ENCODE measurements at places on chromosomes 2 and 18.
A peak's percentile ranks its signal among the peaks of the same experiment; 100 is the strongest.

GRCh38 chr2:191638079-191638801 is 39.7 kb upstream of the NABP1 start:
- no peak for DNase-seq

DNA sequence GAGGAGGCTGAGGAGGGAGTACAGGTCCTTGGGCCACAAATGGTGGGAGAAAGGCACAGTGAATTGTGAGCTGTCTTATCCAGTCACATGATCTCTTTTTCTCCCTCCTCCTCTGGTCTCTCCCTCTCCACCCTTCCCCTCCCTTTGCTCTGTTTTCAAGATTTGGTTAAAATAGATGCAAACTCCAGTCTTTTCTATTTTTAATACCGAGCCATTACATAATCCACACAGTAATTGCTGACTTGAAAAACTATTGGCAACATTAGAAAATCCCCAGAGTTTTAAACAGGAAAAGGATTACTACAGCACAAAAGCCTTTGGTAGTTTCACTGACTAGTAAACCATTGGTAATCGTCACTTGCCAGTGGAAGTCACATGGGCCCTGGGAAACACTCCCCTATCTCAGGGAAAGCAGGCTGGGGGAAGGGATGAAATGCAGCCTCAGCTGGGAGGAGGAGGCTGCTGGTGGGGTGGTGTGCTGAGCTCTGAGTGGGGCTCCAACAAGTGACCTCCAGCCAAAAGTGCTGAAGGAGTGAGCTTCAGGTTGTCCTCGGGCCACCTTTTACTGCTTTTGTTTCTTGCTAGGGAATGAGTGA is 57.4 kb upstream of the PCBP1 start:
- DNase-seq = no peak

DNA sequence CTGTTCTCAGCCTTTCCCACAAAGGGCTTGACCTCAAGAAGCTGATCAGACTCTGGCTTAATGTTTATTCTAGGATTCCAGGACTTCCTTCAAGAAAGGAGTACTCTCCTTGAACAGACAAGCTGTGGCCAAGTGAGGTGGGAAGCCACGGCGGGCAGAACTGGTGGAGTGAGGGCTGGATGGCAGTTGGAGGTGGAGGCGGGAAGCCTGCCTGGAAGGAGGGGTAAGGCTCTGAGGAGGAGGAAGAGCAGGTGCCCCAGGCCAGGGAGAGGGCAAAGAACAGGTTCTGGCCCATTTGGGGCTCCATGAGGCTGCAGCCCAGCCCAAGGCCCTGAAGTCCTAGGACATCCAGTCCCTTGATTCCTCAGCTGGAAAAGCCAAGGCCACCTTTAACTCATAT is 143.9 kb downstream of the CYP26B1 start:
- DNase-seq = no peak

DNA sequence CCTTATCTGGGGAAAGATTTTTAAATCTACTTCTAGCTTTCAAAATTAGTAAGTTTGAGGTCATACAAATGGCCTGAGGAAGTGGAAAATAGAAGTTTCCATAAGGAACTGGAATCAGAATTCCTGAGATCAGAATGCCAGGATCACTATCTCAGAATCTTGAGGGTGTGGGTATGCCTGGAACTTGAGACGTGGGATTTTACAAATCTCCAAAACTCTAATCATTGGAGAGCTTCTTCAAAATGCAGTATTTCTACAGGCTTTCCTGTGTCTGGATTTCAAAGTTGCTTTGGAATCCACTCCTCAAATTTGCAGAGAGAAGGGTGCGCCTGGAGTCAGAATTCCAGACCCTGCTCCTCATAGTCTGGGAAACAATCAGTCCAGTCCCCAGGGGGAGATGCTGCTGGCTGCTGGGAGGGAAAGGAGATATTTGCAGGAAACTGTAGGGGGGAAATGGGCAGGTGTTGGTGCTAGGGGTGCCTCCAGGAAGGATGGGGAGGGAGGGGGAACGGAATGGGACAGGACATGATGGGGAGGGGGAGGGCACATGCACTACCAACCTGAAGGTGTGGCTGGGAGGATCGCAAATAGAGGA is 31.0 kb upstream of the CATIP start:
- DNase-seq = no peak

DNA sequence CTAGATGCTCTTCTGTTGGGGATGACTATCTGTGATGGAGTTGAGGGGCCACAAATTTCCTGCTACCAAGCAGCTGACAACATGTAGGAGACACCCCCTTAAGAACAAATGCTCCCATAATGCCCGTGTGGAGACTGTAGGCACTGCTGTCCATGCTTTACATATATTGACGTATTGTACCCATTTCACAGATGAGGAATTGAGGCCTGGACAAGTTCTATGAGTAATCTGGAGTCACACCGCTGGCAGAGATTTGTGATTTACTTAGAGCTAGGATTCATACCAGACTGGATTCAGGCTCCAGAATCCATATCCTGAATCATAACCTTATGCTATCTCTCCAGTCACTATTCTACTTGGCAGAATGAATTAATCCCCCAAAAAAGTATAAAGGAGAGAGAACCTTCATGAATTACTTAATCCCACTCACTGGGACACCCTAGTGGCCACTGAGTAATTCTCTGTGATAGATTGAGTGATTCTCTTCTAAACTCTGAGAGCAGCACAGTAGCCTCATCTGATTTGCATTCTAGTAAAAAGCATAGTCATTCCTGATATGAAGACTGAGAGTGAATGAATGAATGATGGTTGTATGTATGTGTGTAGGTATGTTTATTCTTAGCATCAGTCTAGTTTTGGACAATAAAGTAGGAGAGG is 460.7 kb upstream of the MEIS1 start:
- DNase-seq = no peak

DNA sequence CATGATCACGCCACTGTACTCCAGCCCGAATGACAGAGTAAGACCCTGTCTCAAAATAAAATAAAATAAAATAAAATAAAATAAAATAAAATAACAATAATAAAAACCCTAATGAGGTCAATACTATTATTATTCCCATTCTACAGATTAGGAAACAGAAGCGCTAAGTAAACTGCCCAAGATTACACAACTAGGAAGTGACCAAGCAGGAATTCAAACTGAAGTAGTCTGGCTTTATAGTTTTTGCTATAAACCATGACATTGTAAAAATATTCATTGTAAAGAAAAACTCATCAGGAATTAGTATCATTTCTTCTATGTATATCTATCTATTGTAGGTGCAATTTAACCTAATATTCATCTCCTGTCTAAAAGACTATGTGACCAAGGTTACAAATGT is 1.2 kb downstream of the PLEKHM3 start:
- no peak for DNase-seq

DNA sequence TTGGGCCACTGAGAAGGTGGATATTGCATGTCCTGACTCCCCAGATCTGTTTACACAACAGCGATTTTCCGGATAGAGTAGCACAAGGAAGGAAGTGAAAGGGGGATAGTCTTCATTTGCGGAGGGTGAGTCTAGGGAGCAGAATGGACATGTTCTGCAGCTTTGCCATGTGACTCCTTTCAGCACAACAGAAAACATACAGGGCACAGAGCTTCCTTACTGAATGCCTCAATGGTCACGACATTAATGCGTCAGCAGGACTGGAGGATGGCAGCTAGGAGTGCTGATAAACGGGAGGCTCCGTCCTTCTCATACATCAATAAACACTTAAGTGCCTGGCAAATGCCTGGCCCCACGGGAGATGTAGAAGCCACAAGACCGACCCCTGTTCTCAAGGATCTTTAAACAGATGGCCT is 163.0 kb downstream of the FAM210A start:
- no peak for DNase-seq

- DNase-seq = no peak
These were observed 254.3 kb downstream of the SOX11 start for GRCh38 chr2:5946225-5947115.

DNA sequence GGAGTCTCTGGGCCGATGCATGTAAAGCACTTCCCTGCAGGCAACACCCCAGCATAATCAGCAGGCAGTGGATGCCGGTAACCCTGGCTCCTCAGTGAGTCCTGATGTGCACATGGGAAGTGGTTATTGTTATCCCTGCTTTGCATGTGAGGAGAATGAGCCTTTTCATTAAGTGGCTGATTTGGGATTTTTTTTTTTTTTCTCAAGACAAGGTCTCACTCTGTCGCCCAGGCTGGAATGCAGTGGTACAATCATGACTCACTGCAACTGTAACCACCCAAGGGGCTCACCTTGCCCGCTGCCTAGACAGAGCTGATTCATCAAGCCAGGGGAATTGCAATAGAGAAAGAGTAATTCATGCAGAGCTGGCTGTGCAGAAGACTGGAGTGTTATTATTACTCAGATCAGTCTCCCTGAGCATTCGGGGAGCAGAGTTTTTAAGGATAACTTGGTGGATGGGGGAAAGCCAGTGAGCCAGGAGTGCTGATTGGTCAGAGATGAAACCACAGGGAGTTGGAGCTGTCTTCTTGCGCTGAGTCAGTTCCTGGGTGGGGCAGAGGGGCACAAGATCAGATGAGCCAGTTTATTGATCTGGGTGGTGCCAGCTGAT is 95.4 kb downstream of the SOCS6 start:
- DNase-seq = no peak

GRCh38 chr18:58671111-58671631 is at the start of gene MALT1:
Gene MALT1 (plus strand): TSS chr18:58671465. CDS start chr18:58671644, 179 bp downstream.
- peak; percentile 95 for DNase-seq

GRCh38 chr18:79797518-79798345 is at the start of gene KCNG2:
Gene KCNG2 (plus strand): TSS chr18:79797938. CDS start chr18:79863668, 65,730 bp downstream.
- no peak for DNase-seq

DNA sequence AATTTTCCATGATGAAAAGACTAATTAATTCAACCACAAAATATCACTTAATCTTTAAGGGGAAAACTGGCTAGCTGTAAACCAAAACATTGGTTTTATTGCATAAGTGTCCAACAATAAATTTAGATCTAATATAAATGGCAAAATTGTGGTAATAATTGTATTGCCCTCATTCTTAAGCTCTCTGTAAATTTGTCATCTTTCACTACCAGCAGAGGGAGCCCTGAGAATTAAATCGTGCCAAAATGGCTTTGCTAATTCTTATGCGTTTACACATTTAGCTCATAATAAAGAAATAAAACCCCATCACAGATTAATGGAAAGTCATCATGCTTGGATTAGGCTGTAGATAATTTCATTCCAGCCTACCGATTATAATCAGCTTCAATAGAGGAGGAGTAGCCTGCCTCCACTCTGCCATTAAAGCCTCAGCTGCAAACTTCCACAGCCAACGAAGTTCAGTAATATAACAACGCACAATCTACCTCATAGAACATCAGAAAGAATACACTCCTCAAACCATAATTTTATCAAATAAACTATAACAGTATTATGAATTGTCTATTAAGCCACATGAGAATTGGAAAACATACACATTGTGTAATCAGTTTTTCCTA is 70.0 kb upstream of the ATP5MC3 start:
- no peak for DNase-seq

DNA sequence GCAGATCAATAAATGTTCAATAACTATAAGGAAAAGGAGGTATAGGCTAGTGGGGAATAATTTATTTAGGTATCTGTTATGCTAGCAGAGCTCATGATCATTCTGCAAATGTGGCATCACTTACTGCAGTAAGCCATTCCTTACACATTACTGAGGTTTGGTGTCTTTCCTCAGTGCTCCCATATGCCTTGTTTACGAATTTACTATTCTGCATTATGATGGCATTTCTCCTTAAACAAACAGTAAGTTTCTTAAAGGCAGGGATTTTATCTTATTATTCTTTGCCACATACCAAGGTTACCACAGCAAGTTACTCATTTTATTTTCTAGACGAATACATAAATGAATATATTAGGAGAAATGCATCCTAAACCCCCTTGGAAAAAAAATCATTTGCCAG is 88.4 kb downstream of the DSEL start:
- no peak for DNase-seq

DNA sequence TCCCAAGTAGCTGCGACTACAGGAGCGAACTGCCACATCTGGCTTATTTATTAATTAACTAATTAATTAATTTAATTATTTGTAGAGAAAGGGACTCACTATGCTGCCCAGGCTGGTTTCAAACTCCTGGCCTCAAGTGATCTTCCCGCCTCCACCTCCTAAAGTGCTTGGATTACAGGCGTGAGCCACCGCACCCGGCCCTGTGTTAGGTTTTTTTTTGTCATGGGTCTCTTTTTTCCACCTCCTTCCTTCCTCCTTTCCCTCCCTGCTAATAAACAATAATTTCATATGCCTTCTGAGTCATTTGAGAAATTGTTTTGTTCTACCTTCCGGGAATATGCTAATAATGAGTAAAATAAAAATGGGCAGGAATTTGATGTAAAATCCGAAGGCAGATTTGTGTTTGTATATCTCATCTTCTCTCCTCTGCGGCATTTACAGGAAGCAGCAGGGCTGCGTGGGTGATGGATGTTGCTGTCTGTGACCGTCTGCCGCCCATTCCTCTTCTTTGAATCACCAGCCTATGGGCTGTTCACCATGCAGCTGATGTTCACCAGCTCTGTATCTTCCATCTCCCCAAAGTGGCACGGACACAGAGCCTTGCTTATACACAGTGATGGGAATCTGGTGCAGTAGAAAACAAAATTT is 89.9 kb downstream of the ACSL3 start:
- DNase-seq = no peak

DNA sequence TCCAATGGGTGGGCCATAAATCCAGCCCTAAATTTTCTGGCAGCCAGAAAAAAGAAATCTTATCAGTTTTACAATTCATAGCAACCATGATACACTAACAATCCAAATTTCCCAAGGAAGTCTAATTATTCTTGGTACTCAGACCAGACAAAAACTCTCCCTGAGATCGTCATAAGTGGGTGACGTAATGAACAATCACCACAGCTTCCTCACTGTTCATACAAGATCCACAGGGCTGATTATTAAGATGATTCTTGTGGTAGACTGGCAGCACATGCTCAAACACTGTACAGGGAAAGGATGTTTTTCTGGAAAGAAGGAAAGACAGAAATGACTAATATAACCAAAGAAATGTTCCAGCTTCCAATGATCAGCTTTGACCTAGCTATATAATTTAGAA is 178.3 kb upstream of the CRIM1 start:
- no peak for DNase-seq

DNA sequence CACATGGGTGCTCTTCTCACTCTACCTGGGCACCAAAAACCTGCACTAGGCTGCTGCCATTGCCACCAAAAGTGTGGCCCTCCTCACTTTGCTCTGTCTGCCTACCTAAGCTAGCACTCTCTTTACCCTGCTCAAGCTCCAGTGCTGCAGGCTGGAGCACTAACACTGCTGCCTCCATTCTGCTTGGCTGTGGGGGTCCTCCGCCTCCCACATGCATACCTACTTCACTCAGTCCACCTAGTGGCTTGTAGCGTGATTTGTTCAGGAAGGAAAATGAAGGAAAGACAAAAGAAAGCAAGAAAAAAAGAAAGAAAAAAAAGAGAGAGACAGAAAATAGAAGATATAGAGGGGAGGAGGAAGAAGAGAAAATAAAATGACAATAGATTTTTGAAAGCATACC is 1339.4 kb upstream of the CHAC2 start:
- DNase-seq = no peak

GRCh38 chr2:12534646-12535263 is 182.0 kb upstream of the TRIB2 start:
- DNase-seq = no peak

DNA sequence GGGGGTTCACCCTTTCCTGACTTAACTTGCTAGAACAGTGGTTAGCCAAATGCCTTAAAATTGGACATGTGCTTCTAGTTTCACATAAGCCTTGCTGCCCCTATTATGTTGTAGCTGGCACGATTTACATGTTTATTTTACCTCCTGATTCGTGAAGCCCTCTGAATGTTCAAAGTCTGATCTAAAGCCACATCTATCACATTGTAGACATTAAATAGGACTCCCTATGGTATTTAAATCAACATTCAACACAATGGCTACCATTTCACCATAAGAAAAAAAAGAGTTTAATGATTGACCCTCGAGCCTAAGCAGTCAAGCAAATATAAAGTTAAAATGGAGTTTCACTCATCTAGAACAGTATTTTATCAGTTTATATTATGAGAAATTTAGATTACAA is 151.5 kb downstream of the GULP1 start:
- no peak for DNase-seq
